ENCODE measurements at places on chromosomes 11 and 22.

DNA sequence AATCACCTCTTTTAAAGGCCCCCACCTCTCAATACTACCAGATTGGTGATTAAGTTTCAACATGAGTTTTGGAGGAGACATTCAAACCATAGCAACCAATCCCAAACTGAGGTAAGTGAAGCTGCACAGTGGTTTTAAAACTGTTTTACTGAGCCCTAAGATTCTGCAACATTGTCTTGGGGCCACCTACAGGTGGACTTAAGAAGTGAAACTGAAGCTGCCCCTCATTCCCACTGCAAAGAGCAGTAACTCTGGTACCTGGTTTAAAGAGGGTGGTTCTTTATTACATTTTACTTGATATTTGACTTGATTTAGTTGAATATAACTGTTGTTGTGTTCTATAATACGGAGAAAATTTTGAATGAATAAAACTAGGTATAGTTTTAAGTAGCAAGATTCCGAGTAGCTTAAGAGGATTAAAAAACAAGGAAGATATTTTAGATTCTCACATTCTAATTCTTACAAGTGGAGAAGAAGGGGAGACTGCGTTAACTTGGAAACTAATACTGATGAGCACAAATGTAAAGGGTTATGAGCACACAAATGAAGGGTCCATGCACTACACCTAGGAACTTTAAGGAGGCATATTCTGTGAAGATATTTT, 26.7 kb downstream of the SYT9 start:
- DNase-seq, result no peak

DNA sequence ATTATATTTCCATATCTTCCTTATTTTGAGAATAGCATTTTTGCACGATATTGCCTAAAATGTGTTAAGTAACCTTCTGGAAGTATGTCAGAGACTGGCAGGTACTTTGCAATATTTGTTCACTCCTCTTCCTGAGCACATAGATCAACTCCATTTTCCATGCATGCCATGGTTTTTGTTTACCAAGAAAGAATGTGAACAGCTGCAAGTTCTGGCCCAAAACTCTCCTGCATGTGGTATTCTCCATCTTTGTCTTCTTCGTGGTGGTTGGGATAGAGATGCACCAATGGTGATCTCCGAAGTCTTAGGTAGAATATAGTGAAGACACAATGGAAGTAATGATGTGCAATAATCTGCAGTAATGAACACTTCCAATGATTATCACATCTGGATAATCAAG, 2241.0 kb upstream of the RAG2 start:
- DNase-seq, result no peak

DNA sequence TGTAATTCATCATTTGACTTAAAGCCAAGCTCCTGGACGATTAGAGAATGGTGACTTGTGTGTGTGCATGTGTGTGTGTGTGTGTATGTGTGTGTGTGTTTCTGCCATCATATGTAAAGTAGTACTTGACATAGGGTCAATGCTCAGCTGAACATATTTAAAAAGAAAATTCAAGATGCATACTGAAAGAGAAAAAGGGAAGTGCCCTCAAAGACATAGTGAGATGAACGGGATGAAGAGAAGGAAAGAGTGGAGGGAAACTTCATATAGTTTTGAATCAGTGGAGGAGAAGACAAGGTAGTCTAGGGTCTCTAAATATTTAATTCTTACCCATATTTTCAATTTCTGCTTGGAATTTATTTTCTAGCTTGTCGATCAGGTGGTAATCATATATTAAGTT, 4.0 kb downstream of the TCN1 start:
- DNase-seq, result no peak

DNA sequence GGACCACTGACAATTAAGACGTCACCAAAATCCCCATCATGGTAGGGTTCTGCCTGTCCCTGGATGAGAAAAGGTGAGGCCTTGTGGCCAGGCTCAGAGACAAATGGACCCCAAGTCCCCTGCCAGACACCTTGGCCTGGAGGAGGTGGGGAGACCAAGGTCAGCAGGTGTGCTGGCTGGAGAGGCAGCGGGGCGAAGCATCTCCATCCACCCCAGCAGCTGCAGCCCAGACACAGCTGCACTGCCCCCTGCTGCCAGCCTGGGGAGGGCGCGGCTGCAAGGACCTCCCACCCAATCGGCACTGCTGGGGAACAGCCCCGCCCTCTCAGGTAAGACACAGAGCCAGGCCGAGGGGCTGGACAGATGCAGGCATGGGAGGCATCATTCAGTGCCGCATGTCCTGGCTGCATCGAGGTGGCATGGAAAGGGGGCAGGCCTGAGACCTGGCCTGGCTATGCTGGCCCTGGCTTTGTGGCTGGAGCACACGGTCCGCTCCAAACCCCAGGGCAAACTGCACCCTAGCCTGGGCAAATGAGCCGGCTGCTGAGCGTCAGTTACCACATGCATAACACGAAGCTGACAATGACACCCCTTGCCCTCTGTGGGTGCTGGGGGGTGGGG, 12.2 kb upstream of the MFNG start:
- DNase-seq, result peak; percentile 83

DNA sequence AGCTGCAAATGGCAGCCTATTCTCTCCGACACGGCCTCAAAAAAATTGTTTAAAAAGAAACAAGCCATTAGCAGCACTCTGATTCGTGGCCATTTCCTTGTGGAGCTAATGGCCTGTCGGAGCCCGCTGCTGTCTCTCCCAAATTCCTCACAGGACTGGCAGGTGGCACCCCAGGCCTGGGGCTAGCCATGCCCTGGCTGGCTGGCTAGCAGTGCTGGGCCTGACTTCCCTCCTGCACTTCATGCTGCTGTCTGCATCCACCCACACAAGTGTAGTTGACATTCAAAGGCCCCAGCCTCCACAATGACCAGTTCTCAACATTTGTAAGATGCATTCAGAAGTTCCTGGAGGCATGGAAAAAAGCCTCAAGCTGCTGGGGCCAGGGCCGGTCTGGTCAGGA, 61.5 kb downstream of the SMCO4 start:
- DNase-seq, result no peak

GRCh38 chr11:12727563-12728211, 53.5 kb downstream of the TEAD1 start:
- DNase-seq, result no peak

- no peak for DNase-seq
Measured at GRCh38 chr11:42003801-42004200, 544.3 kb upstream of the LRRC4C start.

DNA sequence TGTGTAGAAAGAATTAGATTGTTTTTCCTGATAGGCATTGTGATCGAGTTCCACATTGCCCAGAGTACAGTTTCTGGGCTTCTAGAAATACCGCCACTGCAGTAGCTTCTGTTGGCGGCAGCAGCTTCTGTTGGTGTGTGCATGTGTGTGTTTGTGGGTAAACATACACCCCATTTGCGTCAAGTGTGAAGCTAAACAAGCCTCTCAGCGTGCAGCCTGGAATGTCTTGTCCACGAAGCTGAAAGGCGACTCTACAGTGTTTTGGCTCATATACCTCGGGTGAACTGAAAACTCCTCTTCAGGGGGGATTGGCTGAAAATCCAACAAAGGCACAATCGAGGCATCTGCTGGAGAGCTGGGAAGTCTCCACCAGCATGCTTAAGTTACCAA, 112.0 kb upstream of the E2F8 start:
- no peak for DNase-seq
